ENCODE measurements at places on chromosomes 1 and 21. TPM values are rescaled to one million over a fixed set of nuclear protein-coding genes. Genes with fewer than 3 reads are reported as not detected.

DNAJC28 gene
- 1.7 TPM for total RNA-seq

RIPK4 gene
- 0.28 TPM for total RNA-seq

KCNE2 gene
- total RNA-seq, result not detected

SVBP gene
- total RNA-seq, result 9.5 TPM

TNNI3K gene
- not detected for total RNA-seq

CD101 gene
- 0.18 TPM for total RNA-seq

XCL2 gene
- not detected for total RNA-seq

GJB3 gene
- not detected for total RNA-seq

RABGGTB gene
- 129 TPM for total RNA-seq

SORT1 gene
- total RNA-seq, result 27.0 TPM

CHD1L gene
- total RNA-seq, result 49.0 TPM

FAM167B gene
- total RNA-seq, result not detected

OR6K6 gene
- not detected for total RNA-seq

DTL gene
- total RNA-seq, result 1.8 TPM

BNIPL gene
- total RNA-seq, result 0.30 TPM

C1orf185 gene
- total RNA-seq, result not detected

RPS6KA1 gene
- 4.6 TPM for total RNA-seq

LCE1D gene
- total RNA-seq, result not detected

VPS13D gene
- total RNA-seq, result 56.7 TPM

RPS27 gene
- total RNA-seq, result 272 TPM

GUCA2B gene
- not detected for total RNA-seq

RHBDL2 gene
- 3.8 TPM for total RNA-seq

RGS7 gene
- total RNA-seq, result not detected

AK5 gene
- total RNA-seq, result 10.6 TPM

EXTL1 gene
- 0.30 TPM for total RNA-seq

FAM110D gene
- not detected for total RNA-seq

TMPRSS15 gene
- total RNA-seq, result not detected

LMOD1 gene
- 27.0 TPM for total RNA-seq

C1orf141 gene
- total RNA-seq, result not detected

ZNF683 gene
- not detected for total RNA-seq

LORICRIN gene
- total RNA-seq, result not detected

C1QB gene
- total RNA-seq, result not detected

FGR gene
- total RNA-seq, result not detected

SPATA6 gene
- 3.9 TPM for total RNA-seq

CELA2B gene
- not detected for total RNA-seq

TIAM1 gene
- total RNA-seq, result 3.0 TPM

HAPLN2 gene
- 0.14 TPM for total RNA-seq

SIM2 gene
- total RNA-seq, result not detected

FGGY gene
- total RNA-seq, result 16.0 TPM

CTSK gene
- total RNA-seq, result 5.0 TPM

AGRN gene
- total RNA-seq, result 96.2 TPM

RAB7B gene
- 1.3 TPM for total RNA-seq

KRTAP19-3 gene
- total RNA-seq, result not detected

KLHDC9 gene
- total RNA-seq, result 1.5 TPM

PM20D1 gene
- not detected for total RNA-seq

GJA5 gene
- total RNA-seq, result 0.59 TPM

MAP1LC3C gene
- under 0.01 TPM for total RNA-seq

CHAF1B gene
- 0.89 TPM for total RNA-seq

SH2D5 gene
- total RNA-seq, result 8.5 TPM

GBP6 gene
- total RNA-seq, result not detected

IFI44L gene
- 1.6 TPM for total RNA-seq

HSPA6 gene
- total RNA-seq, result 1.1 TPM

CGN gene
- total RNA-seq, result not detected

RGSL1 gene
- not detected for total RNA-seq

TRIM17 gene
- total RNA-seq, result under 0.01 TPM

DPT gene
- total RNA-seq, result 0.05 TPM

SERPINC1 gene
- total RNA-seq, result not detected

SCCPDH gene
- 42.5 TPM for total RNA-seq

TTC24 gene
- total RNA-seq, result not detected
